ENCODE measurements at places on chromosomes 3 and 15.

GRCh38 chr3:182796310-182796709 is 3.0 kb downstream of the ATP11B start:
- no peak for DNase-seq

GRCh38 chr3:60798456-60798855 is 452.8 kb downstream of the FHIT start:
- no peak for DNase-seq

GRCh38 chr3:13794322-13794721 is 85.5 kb downstream of the WNT7A start:
- DNase-seq: no peak

GRCh38 chr3:120568598-120568997 is 27.5 kb upstream of the NDUFB4 start:
- DNase-seq: no peak

- DNase-seq: no peak
Measured at GRCh38 chr3:193509103-193509965, 45.4 kb downstream of the ATP13A4 start.

DNA sequence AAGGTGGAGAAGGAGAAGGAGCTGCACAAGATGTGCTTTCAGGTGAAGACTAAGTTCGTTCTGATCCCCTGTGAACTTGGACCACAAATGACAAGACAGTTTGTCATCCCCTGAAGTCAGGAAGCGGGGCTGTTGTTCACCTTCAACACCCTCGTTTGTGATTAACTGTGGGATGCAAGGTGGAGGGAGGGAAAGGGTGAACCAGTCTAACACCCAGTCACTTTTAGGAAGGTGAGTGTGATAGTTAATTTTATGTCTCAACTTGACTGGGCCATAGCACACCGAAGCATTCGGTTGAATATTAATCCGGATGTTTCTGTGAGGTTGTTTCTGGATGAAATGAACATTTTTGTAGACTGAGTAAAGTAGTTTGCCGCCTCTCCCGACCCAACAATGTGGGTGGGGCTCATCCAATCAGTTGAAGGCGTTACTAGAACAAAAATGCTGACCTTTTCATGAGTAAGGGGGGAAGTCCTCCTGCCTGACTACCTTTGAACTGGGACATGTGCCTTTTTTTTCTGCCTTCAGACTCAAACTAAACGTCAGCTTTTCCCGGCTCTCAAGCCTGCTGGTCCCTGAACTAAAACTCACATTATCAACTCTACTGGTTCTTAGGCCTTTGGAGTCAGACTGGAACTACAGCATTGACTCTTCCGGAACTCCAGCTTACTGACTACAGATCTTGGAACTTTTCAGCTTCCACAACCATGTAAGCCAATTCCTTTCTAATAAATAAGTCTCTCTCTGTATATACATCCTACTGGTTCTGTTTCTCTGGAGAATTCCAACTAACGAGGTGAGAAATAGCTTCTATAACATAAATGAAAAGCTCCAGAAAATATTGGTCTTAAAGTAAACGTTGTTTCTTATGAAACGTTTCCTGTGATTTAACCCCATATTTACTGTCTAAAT is 264.0 kb upstream of the SLITRK3 start:
- no peak for DNase-seq

GRCh38 chr15:91867581-91868026 is 14.1 kb downstream of the SLCO3A1 start:
- DNase-seq: peak; percentile 57

- no peak for DNase-seq
Measured at GRCh38 chr3:123804676-123805075, 79.5 kb downstream of the MYLK start.

GRCh38 chr15:33985287-33985686 is 17.0 kb downstream of the CHRM5 start:
- peak; percentile 19 for DNase-seq

GRCh38 chr3:195307711-195308110 is 36.8 kb upstream of the XXYLT1 start:
- DNase-seq: no peak

DNA sequence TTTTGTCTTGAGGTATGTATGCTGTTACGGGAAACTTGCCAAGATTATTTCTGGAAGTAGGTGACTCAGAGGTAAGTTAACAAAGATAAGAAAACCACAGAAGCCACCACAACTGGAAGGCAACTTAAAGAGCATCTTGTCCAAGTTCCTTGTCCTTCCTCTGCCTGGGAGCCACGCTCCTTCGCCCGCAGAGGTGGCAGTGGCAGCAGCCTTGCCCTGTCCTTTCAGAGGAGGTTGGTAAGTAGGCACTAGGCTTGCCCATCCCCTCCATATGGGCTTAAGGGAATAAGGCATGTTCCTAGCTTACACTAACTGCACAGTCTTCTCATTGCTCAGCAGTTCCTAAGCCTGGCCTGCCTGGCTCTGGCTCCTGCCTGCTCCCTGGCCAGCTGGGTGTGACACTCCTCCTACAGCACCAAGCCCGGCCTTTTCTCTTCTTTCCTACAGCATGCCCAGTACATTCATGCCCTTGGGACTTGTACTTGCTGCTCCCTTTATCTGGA is 48.0 kb upstream of the RAB6B start:
- peak; percentile 34 for DNase-seq

DNA sequence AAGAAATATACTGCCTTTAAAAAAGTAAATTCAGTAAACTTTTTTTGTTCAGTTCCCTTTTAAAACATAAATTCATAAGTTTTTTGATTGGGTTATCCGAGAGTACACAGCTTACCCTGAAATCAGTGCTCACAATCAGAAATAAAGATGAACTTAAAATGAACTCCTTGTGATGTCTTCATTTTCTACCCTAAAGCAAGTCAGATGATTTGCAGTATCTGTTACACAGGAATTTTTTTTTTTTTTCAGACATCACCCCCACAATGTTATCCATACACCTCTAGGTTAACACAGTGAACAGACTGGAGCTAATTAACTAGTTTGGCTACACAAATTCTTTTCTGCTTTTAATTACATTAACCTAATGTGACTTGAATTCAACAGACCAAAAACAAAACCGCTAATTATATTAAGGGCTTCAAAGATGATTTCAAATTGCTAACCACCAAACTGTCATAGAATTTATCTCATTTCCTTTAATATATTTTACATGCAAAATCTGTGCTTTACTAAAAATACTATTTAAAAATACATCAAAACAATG is 1042.0 kb downstream of the ROBO1 start:
- DNase-seq: no peak

DNA sequence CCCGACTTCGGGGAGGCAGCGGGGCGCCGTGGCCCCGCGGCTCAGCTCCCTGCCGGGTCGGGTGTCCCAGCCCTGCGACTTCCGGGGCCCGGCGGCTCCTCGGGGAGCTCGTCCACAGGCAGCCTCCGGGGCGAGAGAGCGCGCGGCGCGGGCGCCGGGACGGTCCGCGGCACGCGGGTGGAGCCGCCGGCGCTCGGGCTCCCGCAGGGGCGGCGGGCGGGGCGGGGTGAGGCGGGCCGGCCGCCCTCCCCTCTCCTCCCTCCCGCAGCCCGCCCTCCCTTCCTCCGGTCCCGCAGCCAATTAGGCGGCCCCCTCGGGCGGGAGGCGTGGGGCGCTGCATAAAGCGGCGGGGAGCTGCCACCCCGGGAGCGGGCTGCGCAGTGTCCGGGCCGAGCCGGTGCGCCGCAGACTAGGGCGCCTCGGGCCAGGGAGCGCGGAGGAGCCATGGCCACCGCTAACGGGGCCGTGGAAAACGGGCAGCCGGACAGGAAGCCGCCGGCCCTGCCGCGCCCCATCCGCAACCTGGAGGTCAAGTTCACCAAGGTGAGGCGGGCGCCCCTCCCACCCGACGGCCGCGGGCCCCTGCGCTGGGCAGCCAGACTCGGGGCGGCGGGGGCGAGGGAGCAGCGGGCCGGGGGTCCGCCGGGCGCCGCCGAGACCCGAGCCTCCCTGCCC is at the start of gene ALDH1A3:
Gene ALDH1A3 (plus strand): TSS at position 368 of the 675 bp plus-strand sequence. CDS start 77 bp downstream, at position 445.
- no peak for DNase-seq

DNA sequence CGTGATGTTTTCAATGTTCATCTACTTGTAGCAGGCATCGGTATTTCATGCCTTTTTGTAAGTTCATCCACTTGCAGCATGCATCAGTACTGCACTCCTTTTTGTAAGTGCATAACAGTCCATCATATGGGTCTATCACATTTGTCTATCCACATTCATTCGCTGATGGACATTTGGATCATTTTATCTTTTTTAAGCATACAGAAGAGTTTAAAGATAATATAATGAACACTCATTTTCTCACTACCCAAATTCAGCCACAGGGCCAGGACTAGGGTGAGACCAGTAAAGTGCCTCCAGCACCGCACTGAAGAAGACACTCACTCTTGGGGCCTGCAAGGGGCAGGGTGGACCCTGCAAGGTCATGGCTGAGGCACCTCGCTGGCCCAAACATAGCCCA is 309.6 kb downstream of the UACA start:
- DNase-seq: no peak

- no peak for DNase-seq
Measured at GRCh38 chr3:192706272-192706671, 21.1 kb downstream of the FGF12 start.

GRCh38 chr15:63834500-63835210 is 907 bp upstream of the HERC1 start:
- DNase-seq: no peak

- no peak for DNase-seq
Measured at GRCh38 chr15:55661428-55661827, 73.3 kb upstream of the PYGO1 start.

DNA sequence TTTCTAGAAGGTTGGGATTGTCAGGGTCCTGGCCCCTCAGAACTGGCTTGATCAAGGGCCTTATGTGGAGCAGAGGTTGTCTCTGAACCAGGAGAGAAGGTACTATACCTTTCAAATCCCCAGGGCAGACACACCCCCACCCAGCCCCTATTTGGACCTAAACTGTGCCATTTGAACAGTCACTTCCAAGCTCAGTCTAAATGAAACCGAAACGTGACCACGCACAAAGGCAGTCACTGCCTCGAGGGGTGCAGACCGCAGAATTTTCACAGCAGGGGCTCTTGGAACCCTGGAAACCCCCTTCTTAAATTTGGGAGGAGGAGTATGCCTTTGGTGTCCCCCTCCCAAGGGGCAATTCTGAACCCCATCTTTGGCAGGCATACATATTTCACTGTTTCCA is 53.7 kb downstream of the GRIP2 start:
- DNase-seq: no peak

DNA sequence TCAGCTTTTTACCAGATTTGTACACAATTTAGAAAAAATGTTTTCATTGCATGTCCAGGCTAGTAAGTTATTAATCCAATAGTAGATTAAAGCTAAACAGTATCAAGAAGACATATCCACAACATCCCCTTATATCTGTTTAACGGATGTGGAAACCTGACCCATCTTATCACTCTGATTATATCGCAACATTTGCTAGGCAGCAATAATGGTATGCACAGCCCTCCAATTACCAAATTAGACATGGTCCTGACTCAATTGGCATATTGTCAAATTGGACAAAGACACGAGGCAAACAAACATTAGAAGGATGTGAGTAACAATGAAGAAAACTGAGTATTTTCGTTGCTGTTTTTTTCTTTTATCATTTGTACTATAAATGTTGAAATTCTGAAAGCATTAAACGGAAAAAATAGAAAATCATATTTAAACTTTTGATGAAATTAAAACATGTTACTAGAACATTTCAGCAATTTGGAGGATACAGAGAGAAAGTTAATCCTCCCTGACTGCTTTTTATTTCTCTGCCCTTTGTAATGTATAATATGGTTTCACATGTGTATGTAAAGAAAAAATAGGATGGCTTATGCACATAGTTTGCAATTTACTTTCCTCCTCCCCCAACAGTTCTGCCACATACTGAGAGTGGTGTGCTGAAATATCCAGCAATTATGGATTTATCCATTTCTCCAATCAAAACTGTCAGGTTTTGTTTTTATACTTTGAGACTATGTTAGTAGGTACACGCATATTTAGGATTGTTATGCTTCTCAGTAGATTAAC is 633.7 kb downstream of the ZIC1 start:
- peak; percentile 56 for DNase-seq

DNA sequence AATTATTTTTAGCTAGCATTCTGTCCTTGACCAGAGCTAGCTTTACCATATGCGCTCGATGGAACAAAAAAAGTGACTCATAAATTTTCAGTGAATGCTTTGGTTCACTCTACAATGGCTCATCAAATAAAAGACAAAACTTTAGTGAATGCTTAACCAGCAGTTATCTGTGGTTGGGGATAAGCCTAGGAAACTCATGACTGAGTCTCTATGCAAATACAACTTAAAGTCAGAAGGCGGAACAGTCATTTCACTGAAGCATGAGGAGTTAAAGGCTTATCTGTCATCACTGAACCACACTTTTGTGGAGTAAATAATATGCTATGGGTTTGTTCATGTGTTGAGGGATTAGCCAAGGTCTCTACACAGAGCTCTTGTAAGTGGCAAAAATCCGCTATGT is 308.4 kb downstream of the SQOR start:
- no peak for DNase-seq

GRCh38 chr3:189727158-189727557 is 96.0 kb downstream of the TP63 start:
- DNase-seq: no peak

DNA sequence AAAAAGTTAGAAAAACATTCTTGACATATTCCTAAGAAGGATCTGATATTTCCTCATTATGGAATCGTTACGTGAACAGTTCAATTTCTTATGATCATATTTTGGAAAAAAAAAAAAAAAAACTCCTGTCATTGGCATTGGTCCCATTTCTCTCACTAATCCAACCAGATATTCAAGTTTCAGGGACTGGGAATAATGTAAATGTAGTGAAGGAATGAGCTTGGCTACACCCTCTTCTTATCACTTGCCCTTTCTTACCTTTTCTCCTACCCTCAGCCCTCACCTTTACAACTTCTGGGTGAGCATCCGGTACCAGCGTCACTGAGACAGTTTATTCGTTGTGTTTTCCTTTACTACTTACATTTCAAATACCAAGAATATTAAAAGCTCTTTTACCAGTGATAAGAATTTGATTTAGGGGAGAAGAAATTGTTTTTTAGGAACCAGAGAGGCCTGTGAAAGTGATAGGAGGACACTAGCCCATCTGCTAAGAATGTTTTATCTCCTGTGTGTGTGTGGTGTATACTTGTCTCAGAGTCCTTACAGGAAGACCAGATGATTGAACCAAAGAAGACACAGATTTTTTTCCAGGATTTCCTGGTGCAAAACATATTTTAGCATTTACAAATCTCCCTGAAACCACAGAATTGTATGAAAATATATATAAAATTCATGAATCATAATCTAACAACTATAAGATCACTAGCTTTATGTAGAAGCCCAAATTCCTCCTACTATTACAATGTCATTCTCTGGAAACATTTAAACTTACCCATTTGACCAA is 946.7 kb downstream of the ZPLD1 start:
- DNase-seq: no peak

GRCh38 chr3:195040773-195041520 is 230.0 kb downstream of the XXYLT1 start:
- DNase-seq: no peak

DNA sequence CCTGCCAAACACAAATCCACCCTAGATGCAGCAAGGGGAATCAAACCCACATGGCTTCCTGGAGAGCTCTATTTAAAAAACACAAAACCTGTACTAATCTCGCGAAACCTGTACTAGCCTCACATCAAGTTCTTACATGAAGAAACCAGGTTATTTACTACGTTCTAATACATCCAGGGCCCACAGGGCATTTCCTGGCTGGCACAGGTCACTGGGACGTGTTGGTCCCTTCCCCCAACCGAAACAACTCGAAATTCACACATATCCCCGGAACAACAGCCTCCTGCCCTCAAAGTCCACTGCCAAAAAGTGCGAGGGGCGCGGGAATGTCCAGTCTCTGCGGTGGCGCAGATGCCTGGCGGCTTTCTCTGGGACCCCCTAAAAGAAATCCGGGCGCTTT is 955 bp downstream of the CDCP1 start:
- no peak for DNase-seq

Data from AG09319 (cell line).